ENCODE measurements at places on chromosomes 4 and X. TPM values are rescaled to one million over a fixed set of nuclear protein-coding genes. Genes with fewer than 3 reads are reported as not detected.

The SPACA5B gene
- not detected for total RNA-seq

The CLCN5 gene
- 8.7 TPM for total RNA-seq

The TDO2 gene
- not detected for total RNA-seq

DNA sequence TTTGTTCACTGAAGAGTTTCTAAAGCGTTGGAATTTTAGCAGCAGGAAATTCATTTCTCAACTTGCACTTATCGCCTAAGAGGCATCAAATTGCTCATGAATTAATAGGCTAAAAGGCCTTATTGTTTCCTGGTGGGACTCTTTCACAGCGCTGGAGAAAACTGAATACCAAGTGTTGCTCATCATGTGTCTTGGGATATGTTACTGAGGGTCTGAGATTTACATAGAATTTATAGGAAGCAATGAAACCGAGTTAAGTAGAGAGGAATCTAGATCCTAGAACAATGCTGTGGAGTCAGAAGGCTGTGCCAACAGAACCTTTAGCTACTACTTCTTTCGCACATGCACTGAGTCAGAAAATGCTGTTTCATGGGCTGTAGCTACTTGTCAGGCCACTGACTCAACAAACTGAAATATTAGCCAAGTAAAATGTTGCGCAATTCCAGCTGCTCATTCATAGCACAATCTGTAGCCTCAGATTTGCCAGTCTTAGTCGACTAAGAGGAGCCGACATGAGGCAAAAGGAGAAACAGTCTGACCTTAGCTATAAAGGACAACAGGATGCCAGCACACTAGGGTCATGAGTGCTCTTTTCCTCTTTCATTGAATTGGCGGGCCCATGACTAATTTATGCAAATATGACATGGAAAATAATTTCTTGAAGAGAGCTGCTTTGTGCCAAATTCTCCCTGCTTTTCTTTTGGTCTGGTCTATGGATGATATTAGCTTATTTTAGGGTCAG lies 35.9 kb upstream of the CXCL8 start:
- no peak for DNase-seq

DNA sequence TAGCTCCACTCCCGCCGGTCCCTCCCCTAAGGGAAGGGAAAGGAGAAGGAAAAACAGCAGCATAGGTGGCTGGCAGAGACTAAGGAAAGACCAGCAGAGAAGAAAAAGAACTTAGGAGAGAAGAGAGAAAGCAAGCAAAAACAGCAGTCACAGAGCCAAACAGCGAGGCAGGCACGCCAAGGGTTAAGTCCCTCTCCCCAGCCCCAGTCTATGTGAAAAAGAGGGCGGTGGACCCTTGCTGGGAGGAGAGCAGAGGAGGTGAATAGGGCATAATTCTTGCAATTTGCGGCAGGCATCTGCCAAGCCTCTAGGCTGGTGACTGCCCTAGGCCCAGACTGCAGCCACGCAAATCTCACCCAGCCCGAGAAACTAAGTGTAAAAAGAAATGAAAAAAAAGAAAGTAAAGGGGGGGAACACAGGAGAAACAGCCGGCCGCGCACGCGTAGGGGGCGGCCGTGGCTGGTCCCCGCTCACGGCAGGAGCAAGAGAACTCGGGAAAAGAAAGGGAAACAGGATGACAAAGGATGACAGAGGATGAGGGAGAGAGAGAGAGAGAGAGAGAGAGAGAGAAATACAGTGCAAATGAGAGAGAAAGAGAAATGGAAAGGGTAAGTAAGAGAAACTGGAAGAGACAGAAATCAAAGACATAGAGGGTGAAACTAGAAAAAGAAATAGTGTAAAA lies 48.6 kb downstream of the MAGEA9 start:
- peak; percentile 77 for DNase-seq

DNA sequence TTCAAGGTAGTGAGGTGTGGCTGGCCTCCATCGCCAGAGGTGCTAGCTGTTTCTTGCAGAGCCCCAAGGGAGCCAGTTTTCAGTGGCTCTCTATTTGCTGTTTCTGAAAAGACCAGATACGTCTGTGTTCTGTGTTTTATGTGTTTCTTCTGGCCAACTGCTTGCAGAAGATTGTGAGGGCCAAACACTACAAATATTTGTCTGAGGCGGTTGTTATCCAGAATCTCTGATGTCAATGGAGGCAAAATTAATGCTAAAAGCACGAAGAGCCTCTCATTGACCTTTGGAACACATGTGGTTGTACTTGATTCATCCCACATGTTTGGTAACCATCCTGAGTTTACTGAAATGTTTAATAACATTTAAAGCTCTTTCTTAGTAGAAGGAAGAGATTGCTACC lies 113.9 kb downstream of the CT47B1 start:
- DNase-seq = no peak

- no peak for DNase-seq
These were observed 24.3 kb downstream of the CXCL13 start for GRCh38 chr4:77629885-77630284.

- no peak for DNase-seq
These were observed 29.4 kb upstream of the GABRA3 start for GRCh38 chrX:152480269-152481212.

GRCh38 chr4:169185133-169185956 lies 85.4 kb downstream of the SH3RF1 start:
- DNase-seq = no peak

DNA sequence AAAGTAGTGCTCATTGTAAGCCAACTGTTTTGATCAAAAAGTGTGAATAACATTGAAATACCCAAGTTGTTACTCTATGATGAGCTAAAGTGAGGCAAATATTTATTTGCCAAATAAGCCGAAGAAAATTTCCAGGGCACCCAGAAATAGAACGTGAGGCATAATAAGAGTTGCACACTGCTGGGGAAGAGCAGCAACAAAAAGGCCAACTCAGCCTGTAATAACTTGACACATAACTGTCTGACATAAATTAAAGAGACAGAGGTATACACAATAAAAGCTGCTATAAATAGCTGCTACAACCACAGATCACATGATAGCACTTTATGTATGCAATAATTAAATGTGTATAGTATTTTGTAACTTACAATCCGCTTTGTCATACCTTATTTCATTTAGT lies 2.0 kb upstream of the ABCB7 start:
- no peak for DNase-seq

DNA sequence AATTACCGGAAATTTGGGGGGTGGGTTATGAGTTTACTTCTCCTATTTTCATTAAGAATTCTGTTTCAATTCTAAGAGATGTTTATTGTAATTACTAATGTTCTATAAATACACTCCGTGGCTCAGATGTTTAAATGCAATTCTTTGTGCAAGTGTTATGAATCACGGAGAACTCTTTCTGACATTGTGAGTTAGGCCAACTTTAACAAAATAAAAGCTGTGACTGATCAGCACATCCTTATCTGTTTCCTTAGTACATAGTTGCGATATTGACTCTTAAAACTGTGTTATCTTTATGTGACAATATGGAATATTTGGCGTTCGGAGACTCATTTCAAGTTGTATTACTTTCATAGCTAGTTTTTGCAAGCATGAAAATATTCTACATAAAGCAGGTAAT lies 902 bp downstream of the KLHL4 start:
- no peak for DNase-seq

DNA sequence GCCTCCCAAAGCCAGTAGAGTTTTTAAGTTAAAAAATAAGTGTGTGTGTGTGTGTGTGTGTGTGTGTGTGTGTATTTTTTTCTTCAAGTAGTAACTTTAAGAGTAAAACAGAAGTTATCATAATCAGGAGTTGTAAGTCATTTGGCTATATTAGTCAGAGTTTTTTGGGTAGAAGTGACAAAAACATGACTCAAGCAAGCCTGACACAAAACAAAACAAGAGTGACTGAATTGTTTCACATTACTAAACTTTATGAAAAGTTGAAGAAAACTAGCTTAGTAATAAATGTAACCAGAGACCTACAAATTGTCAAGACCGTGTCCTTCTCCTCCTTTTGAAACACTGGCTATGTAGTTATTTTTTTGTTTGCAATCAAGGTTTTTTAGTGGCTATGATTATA lies 738.0 kb upstream of the PITX2 start:
- no peak for DNase-seq

DNA sequence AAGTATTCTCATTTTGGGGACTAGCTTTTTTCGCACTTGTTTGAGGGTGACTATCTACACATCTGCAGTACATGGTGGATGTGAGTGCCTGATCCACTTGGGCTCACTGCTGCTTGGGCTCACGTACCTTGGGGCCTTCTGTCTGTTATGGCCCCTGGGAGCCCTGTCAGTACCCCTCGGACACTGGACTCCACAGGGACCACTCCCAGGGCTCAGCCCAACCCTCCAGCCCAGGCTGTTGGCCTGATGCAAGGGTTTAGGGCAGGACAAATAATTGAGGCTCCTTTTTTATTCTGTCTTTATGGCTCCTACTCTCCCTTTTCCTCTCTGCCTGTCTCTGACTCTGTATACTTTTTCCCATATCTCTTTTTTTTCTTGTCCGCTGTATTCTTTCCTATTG lies 32.7 kb upstream of the MSN start:
- no peak for DNase-seq

DNA sequence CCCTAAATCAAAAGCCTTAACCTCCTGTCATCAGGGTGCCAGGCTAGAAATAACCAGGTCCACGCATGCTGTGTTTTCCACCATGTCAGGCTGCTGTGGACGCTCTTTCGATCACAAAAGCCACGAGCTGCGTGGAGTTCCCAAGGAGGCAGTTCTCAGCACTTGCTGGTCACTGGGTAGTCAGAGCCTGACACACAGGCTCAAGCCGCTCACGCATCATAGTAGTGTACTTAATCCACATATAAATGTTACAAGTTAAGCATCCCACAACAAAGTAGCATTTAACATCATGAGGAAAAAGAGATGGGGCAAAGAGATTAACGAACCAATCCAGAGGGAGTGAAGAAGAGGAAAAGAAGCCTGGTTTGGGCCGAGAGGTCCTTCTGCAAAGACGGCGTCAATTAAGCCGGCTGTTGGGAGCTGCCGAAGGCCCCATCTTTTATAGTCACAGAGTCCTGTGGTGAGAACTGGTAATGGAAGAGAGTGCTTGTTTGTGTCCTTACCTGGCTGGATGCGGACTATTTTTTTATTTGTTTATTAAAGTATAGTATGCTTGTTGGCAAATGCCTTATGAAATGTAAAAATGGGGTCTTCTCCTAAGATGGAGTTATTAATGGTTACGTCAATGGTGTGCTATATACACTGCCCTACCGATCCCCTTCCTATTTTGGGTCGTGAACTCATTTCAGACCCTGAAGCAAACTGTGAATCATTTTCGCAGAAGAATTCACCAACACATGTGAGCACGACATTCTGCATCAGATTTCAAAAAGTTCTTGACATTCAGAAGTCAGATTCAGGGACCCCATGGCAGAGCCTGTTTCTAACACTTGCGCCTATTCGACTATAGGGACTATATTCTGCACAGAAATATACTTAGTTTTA lies 675 bp downstream of the PRIMPOL start:
- DNase-seq = peak; percentile 64

GRCh38 chr4:39114436-39114835 lies 52.4 kb downstream of the KLHL5 start:
- DNase-seq = no peak

- peak; percentile 82 for DNase-seq
These were observed 4.4 kb upstream of the CXorf38 start for GRCh38 chrX:40651620-40652223.
